Cortex of kidney (tissue), 1 donor: ENCODE measurements at places on chromosomes 5 and 9.

- DNase-seq = no peak
Observed at GRCh38 chr9:91735049-91735448, 215.0 kb downstream of the ROR2 start.

- DNase-seq = no peak
Observed at GRCh38 chr5:131193106-131193505, 22.4 kb downstream of the LYRM7 start.

DNA sequence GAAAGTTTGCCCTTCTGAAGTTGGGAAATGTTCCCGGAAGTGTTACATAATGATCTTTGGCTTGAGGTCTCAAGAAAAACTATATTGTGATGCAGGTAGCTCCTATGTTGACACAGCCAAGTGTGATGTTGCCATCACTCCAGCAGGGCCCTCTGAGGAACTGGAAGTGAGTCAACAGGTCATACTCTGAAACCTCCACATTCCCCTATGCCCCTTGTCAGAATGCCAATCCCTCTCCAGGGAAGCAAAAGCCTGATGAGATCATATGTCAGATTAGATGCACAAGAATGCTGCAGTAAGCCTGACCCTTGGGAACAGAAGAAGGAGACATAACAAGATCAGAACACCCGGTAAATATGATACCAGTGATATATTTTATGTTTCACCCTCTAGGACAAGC lies 66.8 kb upstream of the ITGA2 start:
- DNase-seq = no peak

- no peak for DNase-seq
Observed at GRCh38 chr9:86807367-86807976, 139.8 kb downstream of the GAS1 start.

GRCh38 chr9:137745541-137745991 lies 126.8 kb downstream of the EHMT1 start:
- DNase-seq = no peak

DNA sequence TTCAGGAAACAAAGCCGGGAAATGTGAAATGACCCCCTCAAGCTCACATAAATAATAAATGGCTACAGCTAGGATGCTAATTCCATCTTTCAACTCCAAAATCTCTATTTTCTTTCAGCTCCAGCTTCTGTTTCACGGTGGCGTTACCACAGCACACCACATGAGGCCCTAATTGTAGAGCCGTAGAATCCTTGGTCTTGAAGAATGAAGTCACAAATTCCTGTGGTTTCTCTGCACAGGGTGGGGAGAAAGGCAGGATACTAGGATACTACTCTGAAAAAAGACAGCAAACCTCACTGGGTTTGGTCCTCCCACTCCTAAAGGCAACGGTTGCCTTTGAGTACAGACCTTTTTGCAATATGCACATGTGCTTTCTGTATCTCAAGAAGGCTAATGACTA lies 13.9 kb upstream of the RARS1 start:
- DNase-seq = no peak

DNA sequence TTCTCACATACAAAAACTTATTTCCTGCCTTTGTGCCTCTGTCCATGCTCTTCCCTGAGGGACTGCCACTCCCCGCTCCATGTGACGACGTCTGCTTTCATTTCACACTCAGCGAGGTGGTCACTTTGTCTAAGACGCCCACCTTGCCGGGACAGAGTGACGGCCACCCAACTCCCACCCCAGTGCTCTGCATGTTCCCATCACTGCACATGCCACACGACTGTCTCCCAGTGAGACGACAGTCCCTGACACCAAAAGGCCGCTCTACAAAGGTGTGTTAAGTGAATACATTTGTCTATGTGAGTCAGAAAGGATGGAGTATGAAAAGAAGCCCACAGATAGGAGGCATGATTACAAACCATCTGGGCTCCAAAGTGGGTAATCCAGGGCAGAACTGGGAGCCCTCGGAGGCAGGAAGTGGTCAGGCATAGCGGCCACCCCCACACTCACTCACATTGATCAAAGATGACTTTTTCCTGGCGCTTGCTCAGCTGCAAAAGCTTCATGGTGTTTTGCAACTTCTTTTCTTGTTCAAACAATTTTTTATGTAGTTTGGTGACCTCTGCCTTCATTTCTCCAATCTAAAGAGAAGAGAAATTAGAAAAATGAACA lies 185.8 kb downstream of the CDK5RAP2 start:
- no peak for DNase-seq

DNA sequence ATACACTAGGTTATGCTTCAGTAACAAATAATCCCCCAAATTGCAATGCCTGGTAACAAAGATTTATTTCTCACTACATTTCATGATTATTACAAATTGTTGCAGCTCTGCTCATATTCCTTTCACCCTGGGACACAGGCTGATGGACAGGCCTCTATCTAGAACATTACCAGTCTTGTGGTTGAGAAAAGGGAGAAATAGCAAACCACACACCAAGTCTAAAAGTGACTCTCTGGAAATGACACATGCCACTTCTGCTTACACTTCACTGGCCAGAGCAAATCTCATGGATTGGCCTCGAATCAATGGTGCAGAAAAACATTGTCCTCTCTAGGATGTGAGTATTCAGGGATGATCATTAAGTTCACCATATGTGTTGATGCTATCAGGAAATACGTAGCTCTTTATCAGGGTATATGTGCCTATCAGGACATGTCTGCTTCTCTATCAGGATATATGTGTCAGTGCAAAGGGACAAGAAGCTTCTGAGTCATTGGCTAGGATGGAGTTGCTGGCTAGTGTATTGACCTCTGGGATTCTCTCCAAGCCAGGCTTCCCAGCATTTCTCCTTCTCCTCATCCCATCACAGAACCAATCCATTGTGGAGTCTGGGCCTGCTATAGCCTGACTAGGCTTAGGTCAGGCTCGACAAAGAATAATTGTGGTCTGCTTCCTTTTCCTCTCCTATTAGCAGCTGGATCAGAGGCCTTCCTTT lies 91.1 kb upstream of the CEP78 start:
- no peak for DNase-seq

DNA sequence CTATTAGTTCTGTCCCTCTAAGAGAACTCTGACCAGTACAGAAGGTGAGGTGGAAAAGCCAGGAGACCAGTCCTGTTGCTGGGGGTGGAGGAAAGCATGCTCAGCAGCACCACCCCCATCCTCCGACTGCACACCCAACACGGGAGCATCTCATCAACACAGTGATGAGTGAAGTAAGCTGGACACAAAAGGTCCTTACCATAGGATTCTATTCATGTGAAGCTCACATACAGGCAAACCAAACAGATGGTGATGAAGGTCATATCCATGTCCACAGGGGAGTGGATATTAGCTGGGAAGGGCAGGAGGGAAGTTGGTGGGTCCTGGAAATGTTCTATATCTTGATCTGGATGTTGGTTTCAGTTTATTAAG lies 14.8 kb upstream of the MARCHF6 start:
- no peak for DNase-seq

DNA sequence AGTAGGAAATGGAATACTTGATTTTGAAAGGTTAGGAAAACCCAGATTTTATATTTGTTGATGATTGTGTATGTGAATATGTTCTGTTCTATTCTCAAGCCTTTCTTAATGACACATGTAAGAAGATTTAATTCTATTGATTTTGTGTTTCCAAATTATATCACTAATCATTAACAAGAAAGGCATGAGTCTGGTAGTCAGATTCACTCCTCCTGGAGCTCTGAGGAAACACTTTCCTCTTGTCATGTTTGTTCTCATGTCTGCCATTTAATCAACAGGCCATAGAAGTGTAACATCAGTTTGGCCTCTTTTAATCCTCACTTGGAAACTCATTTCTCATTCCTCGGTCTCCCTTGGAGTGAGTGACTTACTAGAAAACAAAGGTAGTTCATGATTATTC lies 40.6 kb upstream of the F2R start:
- DNase-seq = no peak

GRCh38 chr9:96172797-96173196 lies 129.2 kb downstream of the HSD17B3 start:
- no peak for DNase-seq

- DNase-seq = no peak
Observed at GRCh38 chr5:19853616-19854240, 134.3 kb downstream of the CDH18 start.

DNA sequence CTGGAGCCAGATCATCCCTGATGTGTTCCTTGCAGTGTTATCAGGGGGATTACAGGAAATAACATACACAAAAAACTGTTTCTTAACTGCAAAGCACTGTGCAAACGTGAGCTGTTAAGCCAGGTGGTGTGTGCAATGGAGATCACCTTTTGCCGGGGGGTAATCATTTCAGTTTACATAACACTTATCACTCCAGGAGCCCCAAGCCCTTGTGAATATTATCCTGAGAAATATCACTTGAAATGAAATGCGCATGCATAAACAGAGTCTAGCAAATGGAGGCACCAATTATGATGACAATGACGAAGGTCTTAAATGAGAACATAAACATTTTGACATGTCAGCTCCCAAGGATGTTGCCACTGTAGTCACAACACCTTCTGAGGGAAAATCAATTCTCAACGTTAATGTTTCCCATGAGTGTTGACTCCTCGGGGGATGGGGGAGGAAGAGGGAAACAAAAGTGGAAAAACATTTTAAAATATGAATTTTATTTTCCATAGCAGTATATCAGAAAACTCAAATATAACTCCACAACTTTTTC lies 54.5 kb upstream of the RAD23B start:
- DNase-seq = no peak

DNA sequence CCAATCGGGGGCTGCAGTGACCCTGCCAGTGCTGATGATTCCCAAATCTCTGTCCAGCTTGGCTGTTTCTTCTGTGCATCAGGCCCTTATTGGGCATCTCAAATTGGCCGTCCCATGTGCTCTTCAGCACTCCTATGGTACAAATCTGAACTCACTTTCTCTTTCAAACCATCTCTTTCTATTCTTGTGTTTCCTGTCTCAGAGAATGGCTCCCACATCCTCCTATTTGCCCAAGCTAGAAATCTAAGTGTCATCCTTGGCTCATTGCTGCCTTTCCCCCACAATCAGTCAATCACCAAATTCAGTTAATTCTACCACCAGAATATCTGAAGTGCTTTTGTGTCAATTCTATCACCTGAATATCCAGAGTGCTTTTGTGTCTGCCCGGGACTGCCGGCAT lies 336.6 kb downstream of the CWC27 start:
- DNase-seq = no peak

- no peak for DNase-seq
Observed at GRCh38 chr5:100694100-100694499, 158.9 kb downstream of the FAM174A start.

DNA sequence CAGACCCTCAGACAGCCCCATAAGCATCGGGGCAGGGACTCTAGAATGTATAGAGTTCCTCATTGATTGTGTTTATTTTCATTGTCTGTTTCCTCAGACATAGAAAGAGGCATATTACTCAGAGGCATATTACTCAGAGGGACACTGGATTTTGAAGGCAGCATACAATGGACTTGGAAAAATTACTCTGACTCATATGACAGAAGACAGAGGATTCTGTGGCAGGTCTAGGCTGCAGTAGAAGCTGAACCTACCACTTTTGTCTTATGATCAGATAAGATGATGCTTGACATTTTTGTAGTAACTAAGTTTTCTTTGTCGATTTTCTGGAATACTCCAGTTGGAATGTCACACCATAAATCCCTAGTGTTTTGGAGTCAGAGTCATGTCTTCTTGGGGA lies 105.2 kb downstream of the ST8SIA4 start:
- DNase-seq = no peak

GRCh38 chr5:143309661-143310431 lies 93.6 kb downstream of the NR3C1 start:
- no peak for DNase-seq

DNA sequence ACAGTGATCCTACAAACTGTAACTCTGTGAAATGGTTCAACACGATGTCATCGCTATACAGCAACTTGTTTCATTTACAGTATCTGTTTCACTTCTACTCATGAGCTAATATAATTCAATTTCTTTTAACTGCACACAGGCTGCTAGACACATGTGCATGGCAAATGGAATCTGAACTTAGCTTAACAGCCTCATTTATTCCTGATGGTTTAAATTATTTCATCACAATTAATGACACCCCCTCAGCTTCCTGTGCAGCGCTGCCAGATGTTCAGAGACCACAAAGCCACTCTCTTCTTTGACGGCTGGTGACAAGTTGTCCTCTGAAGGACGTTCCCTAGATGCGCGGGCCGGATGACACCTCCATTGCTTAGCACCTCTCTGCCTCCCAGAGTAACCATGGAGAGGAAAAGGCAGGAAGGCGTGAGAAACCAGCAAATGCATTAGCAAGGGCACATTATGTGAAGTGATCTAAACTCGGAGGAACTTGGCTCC lies 191.1 kb downstream of the BNC2 start:
- no peak for DNase-seq

GRCh38 chr9:107919263-107919662 lies 429.7 kb upstream of the KLF4 start:
- no peak for DNase-seq

- no peak for DNase-seq
Observed at GRCh38 chr9:127987103-127987614, 6.4 kb upstream of the EEIG1 start.

- no peak for DNase-seq
Observed at GRCh38 chr9:121736934-121737462, 85.6 kb downstream of the DAB2IP start.

DNA sequence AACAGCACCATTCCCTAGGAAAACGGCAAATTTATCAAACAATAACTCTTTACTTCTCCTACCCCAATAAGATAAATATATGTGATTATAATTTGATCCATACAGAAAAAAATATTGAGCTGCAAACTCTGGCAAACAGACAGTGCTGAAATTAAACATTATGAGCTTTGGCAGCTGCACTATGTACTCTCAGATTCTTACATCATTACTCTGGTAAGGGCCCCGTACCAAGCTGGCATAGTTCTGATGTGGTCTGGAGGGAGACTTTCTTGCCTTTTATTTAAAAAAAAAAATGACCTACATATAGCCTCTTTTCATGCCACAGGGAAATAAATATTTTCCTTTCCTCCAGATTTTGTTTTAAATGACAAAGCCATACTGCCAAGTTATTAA lies 95.0 kb downstream of the NR6A1 start:
- DNase-seq = no peak

- DNase-seq = no peak
Observed at GRCh38 chr9:108099854-108100253, 610.3 kb upstream of the KLF4 start.

- DNase-seq = no peak
Observed at GRCh38 chr9:74322661-74323314, 174.3 kb upstream of the RORB start.

DNA sequence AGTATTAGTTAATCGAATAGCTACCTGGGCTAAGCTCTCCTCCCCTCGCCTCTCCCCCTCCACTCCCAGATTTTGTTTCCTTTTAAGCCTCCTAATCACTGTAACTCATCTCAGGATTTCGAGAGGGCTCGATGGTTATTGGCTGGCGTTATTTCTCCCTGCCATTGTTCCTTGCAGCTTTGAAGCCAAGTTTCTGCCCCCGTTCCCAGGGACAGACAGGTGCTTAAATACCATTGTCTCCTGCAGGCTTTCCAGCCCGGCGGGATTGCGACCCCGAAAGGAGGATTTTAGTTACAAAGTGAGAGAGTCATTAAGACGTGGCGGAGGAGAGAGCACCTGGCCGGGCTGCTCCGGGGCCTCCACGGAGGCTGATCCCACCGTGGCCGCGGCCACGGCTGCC lies 46.2 kb downstream of the ASS1 start:
- no peak for DNase-seq

GRCh38 chr9:136534366-136534765 lies 11.5 kb downstream of the NOTCH1 start:
- DNase-seq = no peak

- no peak for DNase-seq
Observed at GRCh38 chr5:160970605-160971191, 118.7 kb upstream of the ATP10B start.

GRCh38 chr9:136122425-136123383 lies 4.0 kb upstream of the TMEM250 start:
- DNase-seq = no peak
